ENCODE measurements at places on chromosomes 2 and 18.

DNA sequence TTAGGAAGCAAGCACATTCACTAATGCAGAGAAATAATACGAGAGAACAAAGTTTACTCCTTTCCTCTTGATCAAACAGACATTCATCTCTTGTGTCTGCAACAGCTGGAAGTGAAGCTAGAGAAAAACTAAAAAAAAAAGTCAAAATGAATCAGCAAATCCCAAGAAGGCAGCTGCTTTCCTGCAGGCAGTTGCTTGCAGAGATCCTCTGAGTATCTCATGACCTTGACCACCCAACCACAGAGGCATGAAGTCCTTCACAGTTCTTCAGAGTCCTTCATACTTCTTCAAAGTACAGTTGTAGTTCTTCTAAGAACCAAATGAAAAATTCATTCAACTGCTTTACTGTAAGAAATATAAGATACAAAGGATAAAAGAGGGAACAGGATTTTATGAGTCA lies 97.2 kb upstream of the ACVR1C start:
- DNase-seq = no peak

GRCh38 chr2:205802065-205802464 lies 119.8 kb downstream of the NRP2 start:
- DNase-seq = no peak

DNA sequence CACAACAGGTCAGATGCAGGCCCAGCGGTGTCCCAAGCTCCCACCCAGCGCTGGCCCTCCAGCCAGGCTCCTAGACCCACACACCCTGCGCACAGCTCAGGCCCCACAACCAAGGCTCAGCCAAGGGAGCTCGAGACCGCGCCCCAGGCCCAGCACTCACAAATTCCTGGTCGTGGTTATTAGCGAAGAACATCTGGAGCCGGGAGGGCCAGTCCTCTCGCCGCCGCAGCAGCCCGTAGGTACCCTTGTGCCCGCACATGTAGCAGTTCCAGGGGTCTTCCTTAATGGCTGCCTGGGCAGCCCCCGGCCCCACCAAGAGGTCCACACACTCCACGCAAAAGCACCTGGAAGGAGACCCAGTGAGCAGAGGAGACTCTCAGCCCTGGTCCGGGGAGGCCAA lies 75.6 kb upstream of the POMC start:
- DNase-seq = no peak

DNA sequence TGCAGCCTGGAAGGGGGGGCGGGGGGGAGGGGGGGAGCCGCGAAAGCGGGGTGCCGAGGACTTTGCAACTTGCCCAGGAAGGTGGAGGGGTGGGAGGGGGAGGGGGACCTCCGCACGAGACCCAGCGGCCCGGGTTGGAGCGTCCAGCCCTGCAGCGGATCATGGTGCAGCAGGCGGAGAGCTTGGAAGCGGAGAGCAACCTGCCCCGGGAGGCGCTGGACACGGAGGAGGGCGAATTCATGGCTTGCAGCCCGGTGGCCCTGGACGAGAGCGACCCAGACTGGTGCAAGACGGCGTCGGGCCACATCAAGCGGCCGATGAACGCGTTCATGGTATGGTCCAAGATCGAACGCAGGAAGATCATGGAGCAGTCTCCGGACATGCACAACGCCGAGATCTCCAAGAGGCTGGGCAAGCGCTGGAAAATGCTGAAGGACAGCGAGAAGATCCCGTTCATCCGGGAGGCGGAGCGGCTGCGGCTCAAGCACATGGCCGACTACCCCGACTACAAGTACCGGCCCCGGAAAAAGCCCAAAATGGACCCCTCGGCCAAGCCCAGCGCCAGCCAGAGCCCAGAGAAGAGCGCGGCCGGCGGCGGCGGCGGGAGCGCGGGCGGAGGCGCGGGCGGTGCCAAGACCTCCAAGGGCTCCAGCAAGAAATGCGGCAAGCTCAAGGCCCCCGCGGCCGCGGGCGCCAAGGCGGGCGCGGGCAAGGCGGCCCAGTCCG lies 540 bp downstream of the SOX11 start:
- DNase-seq = no peak

DNA sequence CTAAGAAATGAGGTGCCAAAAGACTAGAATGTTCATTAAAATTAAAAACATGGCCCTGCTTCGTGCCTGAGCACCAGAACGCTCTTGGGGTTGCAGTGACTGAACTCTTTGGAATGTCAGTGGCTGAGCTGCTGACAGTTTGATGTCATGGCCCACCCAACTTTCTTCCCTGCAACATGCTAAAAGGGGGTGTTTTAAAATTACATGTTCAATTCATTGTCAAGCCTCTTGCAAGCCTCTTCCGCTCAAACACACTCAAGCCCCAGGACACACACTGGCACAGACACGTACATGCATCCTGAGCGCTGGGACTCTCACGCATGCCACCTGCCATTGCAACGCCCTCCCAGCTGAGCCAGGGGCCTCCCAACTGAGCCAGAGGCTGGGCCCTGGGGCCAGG lies 12.6 kb downstream of the RUFY4 start:
- DNase-seq = no peak

DNA sequence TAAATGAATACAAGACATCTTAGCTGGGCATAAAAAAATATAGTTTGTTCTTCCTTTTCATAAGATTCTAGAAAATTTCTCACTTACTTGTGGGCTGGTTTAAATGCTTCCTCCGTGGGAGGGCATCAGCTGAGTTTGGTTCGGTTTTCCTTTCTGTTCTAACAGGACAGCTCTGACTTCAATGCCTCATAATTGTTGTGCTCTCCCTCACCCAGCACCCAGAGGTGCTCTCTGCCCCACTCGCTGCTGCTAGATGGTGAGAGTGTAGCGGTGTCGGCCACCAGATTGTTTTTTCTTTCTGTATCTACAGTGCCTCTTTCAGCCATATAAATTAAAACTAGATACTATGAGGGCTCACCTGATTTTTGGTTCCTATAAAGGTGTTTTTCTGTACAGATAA lies 407.2 kb upstream of the CDH7 start:
- DNase-seq = no peak

DNA sequence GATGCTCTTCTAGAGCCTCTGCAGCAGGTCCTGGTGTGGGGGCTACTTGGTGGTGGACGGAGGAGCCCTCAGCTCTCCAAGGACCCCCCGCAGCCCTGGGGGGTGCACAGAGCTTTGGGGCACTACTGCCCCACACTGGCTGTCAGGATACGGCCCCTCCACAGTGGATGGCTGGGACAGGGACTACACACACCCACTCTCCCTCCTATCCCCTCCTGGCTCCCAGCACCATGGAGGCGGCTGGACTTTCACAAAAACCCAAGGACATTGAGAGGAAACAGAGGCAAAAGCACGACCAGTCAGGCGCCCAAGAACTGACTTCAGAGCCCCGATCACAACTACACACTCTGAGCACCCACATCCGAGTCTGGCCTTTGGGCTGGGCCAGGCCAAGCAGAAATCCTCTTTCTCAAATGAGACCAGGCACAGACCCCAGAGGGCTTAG lies 12.6 kb downstream of the GPR35 start:
- no peak for DNase-seq

DNA sequence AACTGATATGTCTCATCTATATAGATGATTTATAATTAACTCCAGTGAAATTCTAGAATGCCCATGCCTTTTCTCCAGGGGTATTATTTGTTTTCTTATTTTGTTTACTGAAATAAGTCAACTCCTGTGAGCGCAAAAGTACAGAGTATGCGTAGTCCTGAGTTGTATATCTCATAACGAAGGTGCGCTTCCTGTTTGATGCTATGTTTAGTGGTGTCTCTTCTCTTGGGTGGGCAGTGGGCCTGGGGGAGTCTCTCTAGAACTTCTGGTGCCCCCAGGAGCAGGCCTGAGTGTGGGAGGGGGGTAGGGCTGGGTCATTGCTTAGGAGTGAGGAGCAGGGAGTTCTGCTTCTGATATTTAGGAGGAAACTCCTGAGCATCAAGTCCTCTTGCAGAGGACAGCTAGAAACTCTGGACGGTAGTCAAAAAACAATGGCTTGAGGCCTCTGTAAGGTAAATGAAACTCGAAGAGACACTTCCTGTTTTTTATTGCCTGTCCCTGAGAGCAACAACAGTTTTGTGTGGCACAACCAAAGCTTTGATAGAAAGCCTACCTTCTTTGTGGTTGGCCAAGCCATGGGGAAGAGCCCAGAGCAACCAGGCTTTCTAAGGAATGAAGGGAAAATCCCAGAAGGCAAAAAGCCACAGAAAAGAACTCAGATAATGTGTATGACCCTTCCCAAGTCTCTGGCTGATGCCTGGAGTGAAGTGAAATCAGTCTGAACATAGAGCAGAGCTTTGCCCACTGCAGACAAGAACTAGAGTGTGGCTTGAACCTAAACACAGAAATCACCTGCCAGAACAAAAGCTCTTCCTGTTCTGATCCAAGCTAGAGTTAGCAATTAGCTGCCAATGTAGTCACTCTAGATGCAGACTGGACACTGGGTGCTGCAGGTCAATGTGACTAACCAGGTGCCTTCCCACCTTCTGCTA lies 8.5 kb upstream of the SP140L start:
- DNase-seq = no peak

- DNase-seq = no peak
These were observed 670.4 kb downstream of the KCNJ3 start for GRCh38 chr2:155368934-155369333.

DNA sequence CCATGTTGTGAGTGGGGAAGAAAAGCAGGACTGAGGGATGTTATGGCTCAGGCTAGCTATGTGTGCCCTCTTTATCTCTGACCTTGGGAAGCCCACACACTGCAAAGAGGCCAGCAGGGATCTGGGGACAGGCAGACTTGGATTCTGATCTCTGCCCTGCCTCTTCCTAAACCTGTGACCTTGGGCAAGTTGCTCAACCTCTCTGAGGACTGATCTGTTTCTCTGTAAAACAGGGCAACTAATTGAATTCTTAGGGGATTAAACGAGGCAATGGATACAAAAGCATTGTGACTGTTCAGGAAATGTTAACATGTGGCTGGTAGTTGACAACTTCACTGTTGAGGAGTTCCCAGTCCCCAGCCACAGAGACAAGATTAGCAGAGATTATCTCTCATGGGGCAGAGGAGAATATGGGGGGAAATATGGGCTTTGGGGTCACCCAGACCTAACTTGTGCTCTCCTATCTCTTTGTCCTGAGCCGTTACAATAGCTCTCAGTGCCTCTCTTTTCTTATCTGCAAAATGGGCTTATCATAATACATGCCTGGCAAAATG lies 184.7 kb upstream of the GLI2 start:
- no peak for DNase-seq

GRCh38 chr2:140064243-140064642 lies 1284.1 kb upstream of the NXPH2 start:
- DNase-seq = no peak

DNA sequence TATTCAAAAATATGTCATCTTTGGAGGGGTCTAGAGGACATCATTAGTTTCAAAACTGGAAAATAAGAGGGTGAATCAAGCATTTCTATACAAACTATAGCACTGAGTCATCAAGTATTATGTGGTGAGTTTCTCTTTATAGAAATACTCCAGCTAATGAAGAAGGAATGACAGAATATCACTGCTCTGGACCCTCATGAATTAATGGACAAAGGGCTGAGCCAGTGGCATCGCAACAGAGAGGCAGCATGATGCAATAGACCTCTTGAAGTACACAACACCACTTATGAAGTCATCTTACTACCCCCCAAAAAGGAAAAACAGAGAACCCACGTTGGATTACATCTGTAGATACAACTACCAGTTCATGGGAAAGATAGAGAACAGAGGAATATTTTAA lies 27.4 kb upstream of the EIF2AK3 start:
- no peak for DNase-seq

- no peak for DNase-seq
These were observed 80.1 kb downstream of the GALNT1 start for GRCh38 chr18:35661483-35662146.

GRCh38 chr2:214401580-214401979 lies 9.3 kb upstream of the VWC2L start:
- DNase-seq = no peak

- no peak for DNase-seq
These were observed 29.2 kb upstream of the ALLC start for GRCh38 chr2:3628800-3629199.

DNA sequence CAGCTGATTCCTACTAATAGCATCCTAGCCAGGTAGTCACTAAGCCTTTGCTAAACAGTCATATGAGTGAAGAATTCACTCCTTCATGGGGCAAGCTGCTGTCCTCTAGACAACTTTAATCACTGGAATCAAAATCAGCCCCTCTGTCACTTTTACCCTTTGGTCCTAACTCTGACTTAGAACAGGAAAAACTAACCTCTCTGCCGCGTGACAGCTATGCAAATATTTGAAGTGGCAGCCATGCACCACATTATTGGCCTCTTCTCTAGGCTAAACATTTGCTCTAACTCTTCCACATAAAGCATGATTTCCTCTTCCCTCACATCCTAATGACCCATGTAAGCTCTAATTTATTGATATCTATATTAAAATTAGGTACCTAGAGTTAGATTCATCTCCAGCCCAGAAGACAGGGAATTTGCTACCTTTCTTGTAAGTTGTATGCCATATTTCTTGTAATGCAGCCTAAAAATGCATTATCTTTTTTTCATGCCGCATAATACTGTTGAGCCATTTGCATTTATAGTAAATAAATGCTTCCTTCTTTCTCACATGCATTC lies 12.8 kb upstream of the ONECUT2 start:
- DNase-seq = no peak

GRCh38 chr2:104286841-104287240 lies 567.1 kb upstream of the POU3F3 start:
- no peak for DNase-seq

- no peak for DNase-seq
These were observed 139.6 kb upstream of the B3GNT2 start for GRCh38 chr2:62056341-62056740.

GRCh38 chr2:26435106-26435505 lies 33.4 kb downstream of the DRC1 start:
- no peak for DNase-seq

DNA sequence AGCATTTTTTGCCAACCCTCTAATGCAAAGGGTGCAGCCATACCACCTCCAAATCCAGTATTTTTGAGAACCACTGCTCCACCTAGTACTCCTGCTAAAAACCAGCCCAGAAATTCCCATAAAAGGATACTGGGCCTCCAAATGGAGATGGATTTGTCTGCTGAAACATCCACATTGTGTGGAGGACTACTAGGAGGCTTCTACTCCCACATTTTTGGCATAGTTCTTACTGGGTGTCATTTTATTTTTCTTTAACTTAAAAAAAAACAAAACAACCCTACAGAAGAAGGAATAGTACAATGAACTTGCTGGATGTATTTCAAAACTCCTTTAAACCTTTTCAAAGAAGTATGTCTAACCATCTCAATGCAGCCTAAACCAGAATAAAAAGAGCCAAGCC lies 219.2 kb downstream of the SRBD1 start:
- DNase-seq = no peak

GRCh38 chr18:39806525-39806924 lies 2148.5 kb upstream of the PIK3C3 start:
- DNase-seq = no peak

GRCh38 chr2:25499157-25499556 lies 157.4 kb upstream of the DNMT3A start:
- DNase-seq = no peak

- no peak for DNase-seq
These were observed 106.8 kb upstream of the GALNT5 start for GRCh38 chr2:157150747-157151146.

All from cerebellar nuclear complex (tissue), 1 donor.